NCI-H2107 (cell line): ENCODE measurements at places on chromosomes 16 and 17.

GRCh38 chr17:79702034-79702433 is 28.7 kb upstream of the ENPP7 start:
- no peak for DNase-seq

DNA sequence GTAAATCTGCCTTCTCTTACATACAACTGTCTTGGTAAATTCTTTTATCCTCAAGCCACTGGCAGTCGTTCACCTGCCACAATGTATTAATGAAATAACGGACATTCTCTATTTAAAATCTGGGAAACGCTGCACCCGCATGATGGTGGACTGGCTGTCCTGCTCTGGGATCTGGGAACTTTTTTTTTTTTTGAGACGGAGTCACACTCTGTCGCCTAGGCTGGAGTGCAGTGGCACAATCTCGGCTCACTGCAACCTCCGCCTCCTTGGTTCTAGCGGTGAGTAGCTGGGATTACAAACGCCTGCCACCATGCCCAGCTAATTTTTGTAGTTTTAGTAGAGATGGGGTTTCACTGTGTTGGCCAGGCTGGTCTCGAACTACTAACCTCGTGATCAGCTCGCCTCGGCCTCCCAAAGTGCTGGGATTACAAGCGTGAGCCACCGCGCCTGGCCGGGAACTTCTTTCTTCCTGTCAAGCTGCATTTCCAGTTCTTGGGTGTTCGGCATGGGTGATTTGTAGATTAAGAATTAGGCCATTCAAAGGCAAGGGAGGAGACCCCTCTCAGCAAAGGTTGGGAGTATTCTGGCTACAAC is 28.3 kb downstream of the PRDM7 start:
- DNase-seq: no peak

GRCh38 chr17:76384987-76385891 is 830 bp downstream of the SPHK1 start:
- no peak for DNase-seq

DNA sequence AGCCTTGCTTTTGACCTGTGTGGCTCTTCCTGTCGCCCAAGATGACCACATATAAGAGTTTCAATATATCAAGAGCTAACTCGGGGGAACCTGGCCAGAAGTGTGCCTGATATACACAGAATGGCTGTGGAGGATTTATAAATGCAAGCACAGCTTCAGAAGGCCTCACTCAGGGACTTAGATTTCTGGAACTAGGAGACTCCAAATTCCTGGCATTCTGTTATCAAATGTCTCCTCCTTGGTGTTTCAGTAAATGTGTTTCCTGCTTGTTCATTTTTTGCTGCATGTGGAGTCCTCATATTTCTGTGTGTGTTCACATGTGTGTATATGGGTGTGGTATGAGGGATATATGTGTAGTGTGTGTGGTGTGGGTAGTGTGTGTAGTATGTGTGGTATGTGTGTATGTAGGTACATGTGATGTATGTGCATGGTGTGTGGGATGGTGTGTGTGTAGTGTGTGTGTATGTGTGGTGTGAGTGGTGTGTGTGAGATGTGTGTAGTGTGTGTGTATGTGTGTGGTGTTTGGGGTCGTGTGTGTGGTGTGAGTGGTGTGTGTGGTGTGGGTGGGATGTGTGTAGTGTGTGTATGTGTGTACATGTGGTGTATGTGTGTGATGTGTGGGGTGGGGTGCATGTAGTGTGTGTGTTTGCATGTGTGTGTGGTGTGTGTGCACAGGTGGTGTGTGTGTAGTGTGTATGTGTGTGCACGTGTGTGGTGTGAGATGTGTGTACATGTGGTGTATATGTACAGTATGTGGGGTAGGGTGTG is 981 bp upstream of the CD300H start:
- DNase-seq: no peak

GRCh38 chr16:22120440-22120839 is 28.1 kb downstream of the VWA3A start:
- DNase-seq: no peak

GRCh38 chr17:76973040-76973439 is 104.8 kb downstream of the MGAT5B start:
- no peak for DNase-seq

DNA sequence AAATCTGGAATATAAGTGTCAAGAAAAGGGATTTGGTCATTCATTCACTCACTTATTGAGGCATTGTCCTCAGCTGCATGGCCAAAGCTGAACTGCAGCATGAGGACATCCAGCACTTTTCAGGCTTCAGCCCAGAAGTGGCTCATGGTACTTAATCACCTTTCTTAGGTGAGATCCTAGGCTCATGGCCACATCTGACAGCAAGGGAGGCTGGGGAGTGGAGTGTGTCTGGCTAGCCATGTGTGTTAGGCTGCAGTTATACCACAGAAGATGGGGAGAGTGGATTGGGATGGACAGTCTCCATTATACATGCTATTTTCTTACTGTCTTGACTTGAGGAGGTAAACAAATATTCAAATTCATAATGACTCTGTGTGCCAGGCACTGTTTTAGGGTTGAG is 68.8 kb downstream of the SHISA6 start:
- DNase-seq: no peak

GRCh38 chr16:1772362-1772907 is at the start of gene EME2:
TSS of gene EME2 (plus strand) at chr16:1772810. CDS start at chr16:1773228, 418 bp downstream.
- DNase-seq: no peak

GRCh38 chr17:61480414-61480807 is 28.2 kb downstream of the TBX4 start:
- DNase-seq: no peak

GRCh38 chr17:20823905-20824304 is 218.9 kb downstream of the USP22 start:
- no peak for DNase-seq

- no peak for DNase-seq
Measured at GRCh38 chr17:66557200-66557599, 254.8 kb downstream of the PRKCA start.

DNA sequence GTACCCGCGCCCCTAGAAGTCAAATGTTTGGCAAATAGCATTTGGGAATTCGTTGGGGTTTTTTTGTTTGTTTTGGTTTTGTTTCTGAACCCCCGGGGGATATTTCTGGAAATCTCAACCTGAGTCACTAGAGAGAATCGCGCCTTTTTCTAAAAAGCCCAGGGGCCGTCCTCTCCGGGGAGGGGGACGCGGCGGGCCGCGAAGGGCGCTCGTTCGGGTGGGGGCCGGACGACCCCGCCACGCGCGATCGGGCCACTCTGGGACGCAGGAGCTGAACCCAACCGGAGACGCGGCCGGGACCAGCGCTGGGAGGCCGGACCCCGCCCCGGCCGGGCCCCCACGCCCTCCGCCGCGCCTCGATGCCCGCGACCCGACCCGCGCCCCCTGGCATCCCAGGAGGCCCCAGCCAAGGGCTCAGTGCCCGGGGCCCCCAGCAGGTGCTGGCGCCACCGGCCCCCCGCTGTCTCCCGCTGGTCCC is 302 bp downstream of the LITAF start:
- no peak for DNase-seq

GRCh38 chr17:8212312-8213180 is 2.2 kb upstream of the AURKB start:
- DNase-seq: no peak

GRCh38 chr17:77225265-77225664 is 84.5 kb downstream of the SEC14L1 start:
- no peak for DNase-seq

DNA sequence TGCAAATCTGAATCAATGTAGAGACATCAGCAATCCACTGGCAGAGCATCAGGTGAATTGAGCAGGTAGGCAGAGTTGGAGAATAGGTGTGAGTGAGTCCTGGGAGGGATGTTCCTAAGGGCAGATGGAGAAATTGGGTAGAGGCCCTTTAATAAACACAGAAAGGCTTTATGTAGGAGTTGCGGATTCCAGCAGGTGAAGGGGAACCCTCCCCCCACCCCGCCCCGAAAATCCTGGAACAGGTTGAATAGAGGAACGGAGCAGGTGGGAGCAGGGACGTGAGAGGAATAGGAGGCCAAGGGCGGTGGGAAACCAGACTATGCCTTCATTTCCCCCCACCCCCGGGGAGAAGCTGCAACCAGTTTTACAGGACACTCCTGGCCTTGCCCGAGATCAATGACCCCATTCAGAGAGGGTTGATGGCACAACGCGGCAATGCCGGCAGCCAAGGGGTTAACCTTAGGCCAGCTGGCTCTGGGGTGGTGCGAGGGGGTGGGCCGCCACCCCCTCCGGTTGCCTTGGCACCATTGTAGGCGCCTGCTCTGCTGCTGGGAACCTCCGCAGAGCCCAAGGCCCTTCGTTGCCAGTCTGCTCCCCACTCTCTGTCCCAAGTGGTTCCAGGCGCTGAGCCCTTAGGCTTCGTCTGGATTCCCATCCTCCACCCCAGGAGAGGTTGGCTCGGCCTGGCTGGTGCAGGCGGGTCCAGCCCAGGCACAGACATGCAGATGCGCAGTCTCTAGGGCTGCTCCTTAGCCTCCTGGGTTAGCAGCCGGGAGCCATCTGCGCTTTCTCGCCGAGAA is 814 bp upstream of the RUNDC3A start:
- no peak for DNase-seq

DNA sequence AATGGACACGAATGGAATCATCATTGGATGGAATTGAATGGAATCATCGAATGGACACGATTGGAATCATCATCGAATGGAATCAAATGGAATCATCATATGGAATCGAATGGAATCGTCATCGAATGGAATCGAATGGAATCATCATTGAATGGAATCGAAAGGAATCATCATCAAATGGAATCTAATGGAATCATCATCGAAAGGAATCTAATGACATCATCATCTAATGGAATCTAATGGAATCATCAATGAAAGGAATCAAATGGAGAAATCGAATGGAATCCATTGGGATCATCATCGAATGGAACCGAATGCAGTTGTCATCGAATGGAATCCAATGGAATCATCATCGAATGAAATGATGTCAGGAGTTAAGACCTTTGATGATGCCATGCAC is 154.9 kb downstream of the SHCBP1 start:
- DNase-seq: no peak

DNA sequence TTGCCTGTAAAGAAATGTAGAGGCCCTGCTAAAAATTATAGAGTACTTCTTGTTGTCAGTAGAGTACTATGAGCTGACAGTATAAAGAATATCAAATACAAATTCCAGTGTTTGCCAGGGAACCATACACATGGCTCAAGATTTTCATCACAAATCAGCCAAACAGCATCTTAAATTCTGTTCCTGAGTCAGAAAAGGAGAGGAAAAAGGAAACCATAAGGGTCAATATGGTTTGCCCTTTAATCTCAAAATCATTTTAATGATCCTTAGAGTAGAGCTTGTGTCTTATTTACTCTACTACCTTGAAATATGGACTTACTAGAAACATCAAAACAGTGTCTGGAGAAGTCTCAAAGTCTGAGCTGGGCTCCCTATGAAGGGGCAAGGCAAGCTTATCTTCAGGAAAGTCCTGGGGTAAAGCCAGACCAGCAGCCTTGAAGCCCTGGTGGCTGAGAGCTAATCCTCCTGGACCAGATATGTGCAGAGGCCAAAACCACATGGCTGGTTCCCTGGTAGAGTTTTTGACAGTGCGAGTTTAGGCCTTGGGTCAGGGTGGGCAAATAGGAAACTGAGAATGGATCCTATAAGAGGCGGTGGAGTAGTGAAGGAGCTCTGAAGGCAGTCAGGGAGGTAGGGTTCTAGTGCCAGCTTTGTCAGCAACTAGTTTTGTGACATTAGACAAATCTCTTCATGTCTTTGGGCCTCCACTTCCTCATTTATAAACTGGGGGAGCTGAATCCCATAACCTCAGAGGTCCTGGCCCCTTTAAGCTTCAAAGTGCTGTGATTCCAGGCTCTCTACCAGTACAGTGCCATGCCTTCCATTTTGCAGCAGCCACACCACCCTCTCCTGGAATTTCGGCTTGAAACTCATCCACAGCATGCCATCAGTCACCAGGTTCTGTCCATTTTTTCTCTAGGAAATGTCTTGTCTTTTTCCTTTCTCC is 38.9 kb downstream of the MRTFB start:
- DNase-seq: no peak

GRCh38 chr17:47789611-47790561 is 31.7 kb downstream of the OSBPL7 start:
- peak; percentile 30 for DNase-seq

DNA sequence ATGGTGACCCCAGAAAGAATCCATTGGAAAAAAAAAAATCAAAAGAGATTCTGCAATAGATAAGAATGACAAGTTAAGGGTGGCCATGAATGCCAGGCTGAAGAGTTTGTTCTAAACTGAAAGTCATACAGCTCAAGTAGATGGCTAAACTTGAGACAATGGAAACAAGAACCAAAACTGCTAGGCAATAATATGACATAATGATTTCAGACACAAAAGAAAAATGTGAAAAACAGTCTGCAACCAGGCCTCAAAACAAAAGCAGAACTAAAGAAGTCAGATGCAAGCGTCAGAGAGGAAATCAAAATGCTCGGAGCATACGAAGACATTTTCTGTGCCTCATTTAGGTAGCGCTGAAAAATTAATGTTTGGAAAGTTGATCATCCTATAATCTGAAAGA is 54.4 kb upstream of the YPEL2 start:
- DNase-seq: no peak

- DNase-seq: no peak
Measured at GRCh38 chr17:79221597-79221996, 147.0 kb downstream of the ENGASE start.

DNA sequence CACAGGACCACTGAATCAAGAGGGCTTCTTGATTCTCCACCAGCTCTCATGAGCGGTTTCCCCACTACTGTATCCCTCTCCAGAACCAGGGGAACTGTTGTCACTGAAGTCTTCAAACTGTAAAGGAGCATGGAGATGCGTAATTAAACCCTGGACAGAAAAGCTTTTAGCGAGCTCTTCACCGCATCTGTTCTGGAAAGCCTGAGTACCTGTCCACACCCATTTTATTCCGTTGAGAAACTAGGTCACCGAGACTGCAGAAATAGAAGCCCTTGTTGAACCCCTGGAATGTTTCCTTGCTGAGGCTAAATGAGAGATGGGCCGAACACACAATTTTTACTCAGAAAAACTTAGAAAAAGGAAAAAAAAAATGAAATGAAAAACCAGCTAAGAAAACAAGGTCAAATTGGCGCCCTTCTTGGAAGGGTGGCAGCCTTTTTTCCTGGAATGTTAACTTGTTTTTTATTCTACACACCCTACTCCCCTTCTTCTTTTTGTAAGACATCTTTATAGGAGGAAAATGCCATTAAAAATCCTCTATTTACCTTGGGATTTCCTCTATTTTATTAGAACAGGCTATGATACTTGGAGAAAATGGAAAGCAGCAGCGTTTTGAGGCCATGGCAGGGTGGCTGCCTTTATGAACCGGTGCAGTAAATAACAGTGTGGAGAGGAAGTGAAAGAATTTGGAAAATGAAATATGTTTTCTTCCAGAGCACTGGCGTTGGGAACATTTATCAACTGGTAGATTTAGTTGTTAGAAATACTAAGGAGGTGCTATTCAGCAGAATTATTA is 52.6 kb upstream of the CRISPLD2 start:
- DNase-seq: no peak

DNA sequence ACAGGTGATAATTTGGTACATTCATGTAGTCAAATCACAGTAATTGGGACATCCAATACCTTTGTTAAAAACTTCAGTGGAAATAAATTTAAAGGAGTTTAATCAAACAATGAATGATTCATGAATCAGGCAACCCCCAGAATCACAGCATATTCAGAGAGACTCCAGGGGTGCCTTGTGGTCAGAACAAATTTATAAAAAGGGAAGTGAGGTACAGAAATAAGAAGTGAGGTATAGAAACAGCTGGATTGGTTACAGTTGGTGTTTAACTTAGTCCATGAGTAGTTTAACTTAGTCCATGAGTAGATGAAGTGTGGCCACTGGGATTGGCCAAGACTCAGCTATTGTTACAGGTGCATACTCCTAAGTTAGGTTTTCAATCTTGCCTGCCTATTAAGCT is 25.1 kb downstream of the TMEM98 start:
- DNase-seq: no peak
